ENCODE measurements at places on chromosomes 2 and 18. TPM values are rescaled to one million over a fixed set of nuclear protein-coding genes. Genes with fewer than 3 reads are reported as not detected.

CCDC195 gene
- not detected for polyA plus RNA-seq

ZSWIM2 gene
- not detected for polyA plus RNA-seq

ABCG8 gene
- 0.11 TPM for polyA plus RNA-seq

USP37 gene
- 10.1 TPM for polyA plus RNA-seq

ZBTB14 gene
- 19.8 TPM for polyA plus RNA-seq

DNA sequence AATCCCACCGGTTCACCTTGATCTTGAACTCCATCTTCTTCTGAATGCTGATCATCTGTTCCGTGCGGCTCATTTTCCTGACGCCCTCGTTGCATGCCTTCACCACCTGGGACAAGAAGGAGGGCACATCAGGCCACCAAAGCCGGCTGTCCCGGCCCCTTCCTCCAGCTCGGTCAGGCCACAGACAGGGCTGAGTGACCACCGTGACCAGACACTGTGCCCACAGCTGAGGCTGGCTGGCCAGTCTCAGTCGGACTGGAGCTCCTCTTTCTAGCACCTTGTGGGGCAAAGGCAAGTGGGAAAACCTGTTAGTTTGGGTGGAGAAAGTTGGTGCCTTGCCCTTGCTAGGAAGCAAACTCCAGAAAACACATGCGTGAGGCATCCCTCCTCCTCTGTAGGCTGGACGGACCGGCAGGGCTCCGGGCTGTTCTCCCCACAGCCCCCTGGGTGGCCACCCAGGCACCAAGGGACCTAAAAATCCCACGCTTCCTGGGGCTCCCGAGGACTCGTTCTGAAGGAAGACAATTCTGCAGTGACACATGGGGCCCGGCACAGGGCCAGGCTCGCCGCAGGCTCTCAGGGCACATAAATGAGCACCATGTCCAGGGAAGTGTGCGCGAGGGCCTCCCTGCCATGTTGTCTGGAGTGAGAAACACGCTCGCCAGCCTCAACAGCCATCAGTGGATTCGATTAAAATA, 15.3 kb downstream of the SNORC start:
- H3K4me1 ChIP-seq, result no peaks in the 10 kb centered on the region
- DNase-seq, result no peak
- H3K27ac ChIP-seq, result no peak overlapping the region
- H3K27me3 ChIP-seq, result no peaks in the 10 kb centered on the region
- H3K4me3 ChIP-seq, result no peak overlapping the region
- H3K36me3 ChIP-seq, result no peaks in the 10 kb centered on the region

- no peak overlapping the region for H3K4me3 ChIP-seq
- H3K4me1 ChIP-seq, result no peaks in the 10 kb centered on the region
- DNase-seq, result no peak
- H3K36me3 ChIP-seq, result no peaks in the 10 kb centered on the region
- peaks cover 6% of the 10 kb centered on the region for H3K27me3 ChIP-seq
Observed at GRCh38 chr2:235494716-235495372, 1.0 kb downstream of the AGAP1 start.

- no peak for DNase-seq
- no peak overlapping the region for H3K4me3 ChIP-seq
- no peaks in the 10 kb centered on the region for H3K27me3 ChIP-seq
- H3K4me1 ChIP-seq, result no peaks in the 10 kb centered on the region
- H3K27ac ChIP-seq, result no peak overlapping the region
Observed at GRCh38 chr18:78813156-78813555, 166.5 kb upstream of the SALL3 start.

- H3K27me3 ChIP-seq, result no peaks in the 10 kb centered on the region
- H3K27ac ChIP-seq, result no peak overlapping the region
- DNase-seq, result no peak
- no peak overlapping the region for H3K4me3 ChIP-seq
Observed at GRCh38 chr2:67883316-67884087, 179.3 kb downstream of the C1D start.

DNA sequence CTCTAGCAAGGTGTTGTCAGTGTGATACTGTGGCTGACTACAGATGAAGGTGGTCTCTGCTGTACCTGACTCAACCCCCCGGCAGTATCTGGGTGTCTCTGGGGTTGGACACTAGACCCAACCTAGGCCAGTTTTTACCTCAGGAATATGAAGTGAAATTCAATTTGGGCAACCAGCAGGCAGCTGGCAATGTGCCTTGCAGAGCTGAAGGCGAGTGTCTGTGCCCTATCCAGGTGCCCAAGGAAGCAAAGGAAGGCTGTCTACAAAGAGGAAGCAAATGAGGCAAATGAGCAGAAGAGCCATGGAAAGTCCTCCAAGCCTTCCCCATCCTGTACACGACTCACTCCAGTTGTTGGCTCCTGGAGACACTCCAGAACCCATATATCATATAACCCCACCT, 264.6 kb upstream of the AGAP1 start:
- no peak overlapping the region for H3K27ac ChIP-seq
- no peaks in the 10 kb centered on the region for H3K27me3 ChIP-seq
- DNase-seq, result no peak
- H3K4me1 ChIP-seq, result no peaks in the 10 kb centered on the region
